ENCODE measurements at places on chromosomes 4 and X.

DNA sequence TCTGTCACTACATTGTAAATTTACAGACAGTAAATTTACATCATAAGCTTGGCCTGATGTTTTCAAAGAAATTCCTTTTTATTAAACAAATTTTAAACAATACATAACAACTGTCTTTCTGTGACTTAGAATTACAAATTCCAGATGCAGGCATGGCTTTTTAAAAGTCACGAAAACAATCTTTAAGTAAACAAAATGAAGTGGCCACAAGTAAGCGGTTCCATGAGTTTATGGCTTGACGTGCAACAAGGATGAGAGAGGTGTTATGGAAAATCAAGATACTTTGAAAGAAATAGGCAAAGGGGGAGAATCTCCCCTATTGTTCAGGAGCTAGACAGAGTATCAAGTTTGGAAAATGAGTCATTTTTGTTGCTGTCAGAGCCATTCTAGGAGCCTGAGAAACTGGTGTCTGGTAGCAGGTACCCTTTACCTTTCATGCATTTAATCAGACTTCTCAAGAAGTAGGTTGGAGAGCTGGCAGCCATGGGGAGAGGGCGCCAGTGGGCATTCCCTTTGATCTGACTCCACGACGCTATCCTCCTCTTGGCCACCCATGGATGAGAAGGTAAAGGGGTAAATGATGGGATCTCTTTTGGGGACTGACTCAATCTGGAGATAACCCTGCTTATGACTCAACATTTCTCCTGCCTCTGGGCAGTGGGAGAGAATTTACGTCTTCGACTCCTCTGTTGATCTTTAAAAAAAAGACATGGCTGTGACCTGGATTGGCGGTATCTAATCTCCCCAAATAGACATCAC lies 217.2 kb downstream of the SPRY1 start:
- DNase-seq: no peak

- DNase-seq: no peak
These were observed 374.2 kb downstream of the FBXO8 start for GRCh38 chr4:173909294-173909693.

- DNase-seq: no peak
These were observed 23.1 kb upstream of the ARMCX2 start for GRCh38 chrX:101682723-101683122.

DNA sequence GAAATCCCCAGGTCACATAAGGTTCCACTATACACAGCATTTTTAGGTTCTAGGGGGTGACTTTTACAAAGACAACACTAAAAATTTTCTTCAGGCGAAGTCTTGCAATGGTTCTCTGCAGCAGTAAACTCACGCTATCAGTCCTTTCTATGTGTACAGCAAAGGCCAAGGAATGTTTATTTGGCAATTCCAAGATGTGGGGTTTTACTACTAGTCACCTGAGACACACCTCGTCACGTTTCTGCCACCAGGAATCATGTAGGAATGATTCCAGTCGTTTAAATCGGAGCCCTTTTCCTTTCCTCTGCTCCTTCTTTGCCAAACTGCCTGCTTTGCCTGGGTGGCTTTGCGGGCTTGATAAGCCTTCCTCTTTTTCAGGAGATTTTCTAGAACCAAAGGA lies 75.9 kb upstream of the ENPEP start:
- no peak for DNase-seq

GRCh38 chrX:150525061-150525919 lies 43.1 kb upstream of the MTM1 start:
- no peak for DNase-seq

- DNase-seq: peak; percentile 5
These were observed 731 bp downstream of the BRWD3 start for GRCh38 chrX:80808881-80809411.

GRCh38 chrX:45164021-45164621 lies 36.6 kb downstream of the DIPK2B start:
- no peak for DNase-seq

DNA sequence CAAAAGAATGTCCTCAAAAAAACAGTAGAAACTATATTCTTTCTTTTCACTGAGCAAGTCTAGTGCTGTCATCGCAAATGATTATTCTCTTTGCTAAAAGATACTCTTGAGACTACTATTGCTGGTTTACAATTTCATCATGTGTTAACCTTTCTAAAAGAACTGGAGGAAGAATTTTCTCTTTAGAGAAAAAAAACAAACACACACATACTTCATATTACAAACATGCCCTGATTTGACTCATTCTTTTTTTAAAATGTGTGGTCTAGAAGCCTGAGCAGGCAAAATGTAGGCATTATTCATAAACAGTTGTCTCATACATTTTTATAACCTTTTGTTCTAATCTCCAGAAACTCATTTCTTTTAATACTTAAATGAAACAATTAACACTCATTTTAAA lies 60.6 kb upstream of the FAT4 start:
- DNase-seq: no peak

- peak; percentile 67 for DNase-seq
These were observed 44.9 kb downstream of the ZBTB49 start for GRCh38 chr4:4334798-4335520.

DNA sequence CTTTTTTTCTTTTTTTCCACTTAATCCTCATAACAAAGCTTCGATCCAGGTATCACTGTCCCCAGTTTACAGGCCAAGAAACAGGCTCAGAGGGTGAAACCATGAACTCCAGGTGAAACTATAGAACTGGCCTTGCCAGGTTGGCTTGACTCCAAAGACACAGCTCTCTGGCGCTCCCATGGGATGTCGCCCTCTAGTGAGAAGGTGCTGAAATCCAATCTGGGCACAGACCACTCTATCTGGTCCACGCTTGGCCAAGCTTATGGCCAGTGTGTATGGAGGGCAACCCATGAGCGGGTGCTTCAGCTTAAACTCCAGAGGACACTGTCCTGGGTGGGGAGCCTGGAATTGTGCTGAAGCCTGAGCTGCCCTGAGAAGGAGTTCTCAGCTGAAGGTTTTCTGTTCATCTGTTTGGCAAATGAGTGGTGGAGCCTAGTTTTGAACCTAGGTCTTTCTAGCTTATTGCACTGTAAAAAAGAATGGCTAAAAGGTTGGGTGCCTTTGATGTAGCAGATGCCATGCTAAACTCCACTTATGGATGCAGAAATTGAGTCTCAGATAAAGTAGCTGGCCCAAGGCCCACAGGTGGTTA lies 70.5 kb downstream of the SEL1L3 start:
- no peak for DNase-seq

GRCh38 chr4:40550948-40551462 lies 78.7 kb downstream of the RBM47 start:
- DNase-seq: peak; percentile 13

GRCh38 chr4:3295837-3296624 lies 3.2 kb downstream of the RGS12 start:
- DNase-seq: no peak

GRCh38 chrX:15207384-15207783 lies 62.5 kb downstream of the ASB9 start:
- DNase-seq: no peak
